ENCODE measurements at places on chromosomes 2 and 18.

DNA sequence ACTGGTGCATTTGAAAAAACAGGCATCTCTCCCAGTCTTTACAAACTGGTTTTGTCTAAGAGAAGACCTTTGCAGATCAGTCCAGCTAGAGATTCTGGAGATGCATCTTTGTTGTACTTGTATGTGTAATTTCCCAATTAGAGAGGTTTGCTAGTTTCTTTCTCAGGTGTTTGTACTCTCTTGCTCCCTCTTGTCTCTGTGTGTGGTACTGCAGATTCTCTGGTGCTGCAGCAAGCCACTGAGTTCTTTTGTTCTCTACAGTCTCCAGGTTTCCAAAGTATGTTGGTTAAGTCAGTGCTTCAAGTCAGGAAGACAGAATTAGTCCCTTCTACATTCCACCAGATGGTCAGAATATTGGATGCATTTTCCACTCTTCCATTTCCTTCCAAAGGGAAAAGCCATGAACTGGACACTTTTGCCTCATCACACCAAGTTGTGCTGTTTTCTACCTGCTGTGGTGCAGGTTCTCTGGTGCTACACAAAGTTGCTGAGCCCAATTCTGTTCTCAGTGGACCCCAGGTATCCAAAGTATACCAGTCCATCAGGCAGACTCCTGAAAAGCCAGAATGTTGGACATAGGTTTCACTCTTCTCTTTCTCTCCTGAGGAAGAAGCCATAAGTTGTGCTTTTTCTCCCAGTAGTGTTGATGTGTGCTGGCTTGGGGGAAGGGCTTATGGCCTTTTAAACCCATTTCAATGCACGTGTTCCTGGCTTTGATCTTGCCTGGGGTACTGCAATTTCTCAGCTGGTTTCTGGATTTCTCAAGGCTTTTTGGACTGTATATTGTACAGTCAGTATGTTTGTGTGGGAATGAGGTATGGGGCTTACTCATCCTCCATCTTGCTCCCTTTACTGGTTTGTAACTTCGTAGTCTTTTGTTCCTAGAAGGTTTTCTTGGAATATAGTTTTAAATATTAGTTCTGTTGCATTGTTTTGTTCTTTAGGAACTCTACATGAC, 29.8 kb downstream of the EPC2 start:
- no peak for DNase-seq

DNA sequence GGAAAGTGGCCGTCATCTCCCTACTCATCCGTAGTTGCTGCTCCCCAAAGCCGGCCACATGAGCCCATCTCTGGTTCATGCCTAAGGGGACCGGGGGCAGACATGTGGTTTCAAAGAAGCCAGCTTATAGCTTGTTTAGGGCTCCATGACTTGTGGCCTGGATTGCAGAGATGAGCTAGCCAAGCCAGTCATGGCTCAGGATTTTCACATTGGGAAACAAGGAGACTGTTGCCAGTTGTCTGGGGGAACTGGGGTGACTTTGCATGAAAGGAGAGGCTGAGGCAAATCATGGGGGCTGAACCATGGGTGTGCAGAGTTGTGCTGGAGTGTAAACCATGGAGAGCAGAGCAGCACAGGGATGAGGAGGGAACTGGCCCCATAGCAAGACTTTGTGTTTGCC, 183.0 kb upstream of the APCDD1 start:
- no peak for DNase-seq

- DNase-seq: no peak
Measured at GRCh38 chr18:50105027-50105426, 89.9 kb downstream of the MYO5B start.

DNA sequence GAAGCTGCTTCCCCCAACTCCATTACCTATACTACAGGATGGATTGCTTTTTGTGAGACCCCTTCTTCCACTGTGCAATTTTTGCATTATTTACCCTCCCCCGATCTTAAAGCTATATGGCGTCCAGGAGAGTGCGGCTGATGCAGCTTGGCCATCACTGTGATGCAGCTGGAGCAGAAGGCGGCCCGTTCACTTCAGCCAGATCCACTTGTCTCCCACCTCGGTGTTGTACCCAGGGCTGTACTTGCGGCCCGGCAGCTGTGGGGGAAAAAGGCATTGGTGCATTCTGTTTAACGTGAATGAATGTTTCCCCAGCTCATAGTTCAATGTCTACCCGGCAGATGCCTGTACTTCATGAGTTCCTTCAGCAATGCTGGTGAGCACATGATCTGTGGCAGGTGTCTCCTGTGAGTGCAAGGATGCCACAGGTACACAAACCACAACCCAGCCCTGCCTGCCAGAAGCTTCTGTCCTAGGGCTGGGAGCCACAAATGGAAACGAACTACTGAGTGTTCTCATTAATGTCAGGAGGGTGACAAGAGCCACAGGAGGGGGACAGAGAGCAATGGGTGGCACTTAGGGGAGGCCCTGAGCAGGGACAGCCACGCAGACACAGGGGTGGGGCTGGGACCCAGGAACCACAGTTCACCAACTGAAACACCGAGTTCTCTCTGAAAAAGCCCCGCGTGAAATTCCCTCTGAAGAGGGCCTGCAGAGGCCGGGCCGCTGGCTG, 64.0 kb downstream of the NDUFA10 start:
- DNase-seq: no peak

DNA sequence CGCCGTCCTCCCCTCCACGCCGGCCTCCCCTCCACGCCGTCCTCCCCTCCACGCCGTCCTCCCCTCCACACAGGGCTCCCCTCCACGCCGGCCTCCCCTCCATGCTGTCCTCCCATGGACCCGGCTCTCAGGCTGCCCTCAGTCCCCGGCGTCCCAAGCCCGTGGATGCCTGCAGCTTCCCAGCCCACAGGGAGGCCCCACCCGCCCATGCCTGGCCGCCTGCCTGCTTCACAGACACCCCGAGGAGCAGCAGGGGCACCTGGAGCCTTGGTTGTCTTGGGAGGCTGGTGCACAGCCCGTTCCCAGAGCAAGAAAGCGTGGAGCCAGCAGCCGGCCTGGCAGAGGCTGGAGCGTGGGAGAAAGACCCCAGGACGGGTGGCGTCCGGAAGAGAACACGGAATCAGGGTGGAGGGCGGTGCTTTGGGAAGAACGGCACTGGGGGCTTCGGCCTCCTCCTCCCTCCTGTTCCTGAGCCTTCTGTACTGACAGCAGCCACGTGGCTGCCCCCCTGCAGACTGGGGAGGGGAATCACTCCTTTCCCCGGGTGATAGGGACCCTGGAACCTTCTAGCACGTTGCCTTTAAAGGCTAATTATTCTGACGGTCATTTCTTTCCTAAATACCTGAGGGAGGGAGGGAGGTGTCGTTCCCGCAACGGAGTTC, 26.2 kb upstream of the KCNG2 start:
- DNase-seq: no peak

DNA sequence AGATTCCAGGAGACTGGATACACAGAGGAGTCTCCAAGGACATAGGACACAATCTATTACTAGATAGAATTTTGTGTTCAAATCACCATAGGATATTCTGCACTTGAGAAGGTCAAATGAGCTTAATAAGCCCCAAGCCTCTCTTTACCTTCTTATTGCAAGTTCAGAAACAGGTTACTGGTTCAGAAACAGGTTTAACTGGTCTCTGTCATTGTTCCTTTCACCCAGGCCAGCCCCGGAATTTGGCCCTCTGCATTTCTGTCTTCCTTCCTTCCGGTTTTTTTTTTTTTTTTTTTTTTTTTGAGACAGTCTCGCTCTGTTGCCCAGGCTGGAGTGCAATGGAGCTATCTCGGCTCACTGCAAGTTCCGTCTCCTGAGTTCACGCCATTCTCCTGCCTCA, 700.2 kb downstream of the EPHA4 start:
- no peak for DNase-seq
